ENCODE measurements at places on chromosomes 12 and 14.

DNA sequence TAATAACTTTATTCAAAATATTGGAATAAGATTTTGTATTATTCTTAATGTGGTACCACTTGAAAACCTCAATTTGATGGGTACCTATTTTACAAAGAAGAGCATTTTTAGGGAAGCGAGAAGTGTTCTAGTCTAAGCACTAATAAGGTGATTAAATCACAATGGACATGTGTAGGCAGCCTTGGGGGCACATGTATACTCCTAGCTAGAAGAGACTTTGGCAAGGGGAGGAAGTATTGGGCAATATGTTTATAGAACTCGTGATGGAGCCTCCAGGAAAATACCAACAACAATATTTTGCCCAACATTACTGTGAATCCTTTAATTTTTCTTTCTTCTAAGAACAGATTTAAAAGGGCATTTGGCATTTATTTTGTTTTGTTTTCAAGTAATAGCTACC lies 280.3 kb downstream of the ADAMTS20 start:
- no peak for DNase-seq
- peaks cover 1% of the 10 kb centered on the region for H3K4me1 ChIP-seq
- peak overlapping the region; percentile 38 for H3K4me3 ChIP-seq

- H3K27ac ChIP-seq, result no peak overlapping the region
- DNase-seq, result no peak
- H3K4me1 ChIP-seq, result no peaks in the 10 kb centered on the region
- H3K36me3 ChIP-seq, result no peaks in the 10 kb centered on the region
- no peak overlapping the region for H3K4me3 ChIP-seq
- peaks cover 31% of the 10 kb centered on the region for H3K27me3 ChIP-seq
These were observed 39.8 kb downstream of the DIO3 start for GRCh38 chr14:101600891-101601605.

DNA sequence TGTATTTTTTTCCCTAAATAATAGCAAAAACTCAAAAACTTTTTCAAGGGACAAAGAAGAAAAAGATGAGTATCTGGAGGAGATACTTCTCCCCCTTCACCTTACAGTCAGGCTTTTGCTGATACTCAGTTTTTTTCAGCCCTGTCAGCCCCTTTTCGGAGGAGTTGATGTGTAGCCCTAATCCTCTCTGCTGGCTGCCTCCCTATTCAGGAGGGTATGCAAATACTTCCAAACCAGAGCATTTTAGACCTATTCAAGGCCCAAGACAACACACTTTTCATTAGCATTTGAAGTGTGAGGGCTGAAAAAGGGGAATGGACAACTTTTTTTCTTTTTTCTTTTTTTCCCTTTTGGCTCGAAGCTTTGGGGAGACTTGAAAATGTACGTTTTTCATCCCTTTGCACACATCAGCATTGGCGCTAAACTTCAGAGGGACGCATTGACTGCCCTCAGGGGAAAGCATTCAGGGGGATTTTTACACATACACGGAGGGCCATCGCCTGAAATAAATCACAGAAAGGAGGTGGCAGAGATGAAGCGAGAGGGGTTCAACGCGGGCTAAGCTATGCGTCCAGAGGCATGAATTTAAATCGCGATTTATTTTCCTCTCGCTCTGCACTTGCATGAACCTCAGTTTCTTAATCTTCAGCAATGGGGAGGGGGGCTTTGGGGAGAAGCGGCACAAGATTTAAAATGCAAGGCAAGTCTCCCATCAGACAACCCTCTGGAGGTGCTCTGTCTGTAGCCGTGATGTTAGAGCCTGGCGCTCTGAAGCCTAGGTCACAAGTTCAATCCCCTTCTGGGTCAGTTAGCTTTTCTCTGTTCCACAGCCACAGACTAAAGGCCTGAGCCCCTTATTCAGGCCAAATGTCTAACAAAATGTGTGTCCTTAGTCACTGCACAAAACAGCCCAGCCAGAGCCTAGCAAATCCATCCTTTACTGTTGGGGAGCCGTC lies 86.3 kb downstream of the ASCL1 start:
- no peaks in the 10 kb centered on the region for H3K36me3 ChIP-seq
- no peaks in the 10 kb centered on the region for H3K27me3 ChIP-seq
- no peaks in the 10 kb centered on the region for H3K4me1 ChIP-seq
- no peak for DNase-seq

DNA sequence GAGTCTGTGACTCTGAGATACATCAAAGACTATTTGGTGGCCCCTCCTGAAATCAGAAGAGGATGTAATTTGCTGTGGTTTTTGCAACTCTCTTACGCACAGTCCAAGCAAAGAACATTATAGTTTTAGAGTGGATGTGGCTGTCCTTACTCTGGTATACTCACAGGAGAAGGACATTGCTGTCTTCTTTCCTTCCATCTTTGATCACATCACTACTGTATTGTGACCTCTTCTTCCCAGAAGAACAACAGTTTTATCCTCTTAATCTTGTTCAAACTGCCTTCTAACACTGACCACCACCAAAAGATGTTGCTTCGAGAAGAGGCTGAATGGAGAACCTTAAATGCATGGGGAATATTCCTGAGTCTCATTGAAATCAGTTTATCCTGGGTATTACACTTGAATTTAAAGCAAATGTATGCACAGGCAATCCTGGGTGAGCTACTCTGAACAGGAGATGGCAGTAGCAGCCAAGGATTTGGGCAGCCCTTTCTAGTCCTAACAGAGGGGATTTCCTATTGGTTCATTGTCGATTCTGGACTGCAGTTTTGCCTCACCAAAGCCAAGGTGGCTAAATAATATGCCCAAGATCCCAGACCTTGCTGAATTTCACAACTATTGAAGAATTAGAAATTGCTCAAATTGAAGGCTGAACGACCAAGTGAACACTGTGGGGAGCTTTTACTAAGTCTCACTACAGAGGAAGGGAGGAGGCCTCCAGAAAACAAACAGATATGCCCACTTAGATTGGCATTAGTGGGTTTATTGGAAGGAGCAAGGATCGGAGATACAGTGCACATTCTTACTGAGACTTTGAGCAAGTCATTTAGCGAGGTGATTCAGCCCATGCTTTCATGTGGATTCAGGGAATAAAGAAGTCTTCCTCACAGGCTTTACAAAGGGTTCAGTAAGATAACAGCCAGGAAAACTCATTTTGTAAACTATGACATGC lies 282.8 kb downstream of the PAWR start:
- peak overlapping the region; percentile 89 for H3K27ac ChIP-seq
- H3K36me3 ChIP-seq, result no peaks in the 10 kb centered on the region
- peaks cover 3% of the 10 kb centered on the region for H3K4me1 ChIP-seq
- H3K27me3 ChIP-seq, result no peaks in the 10 kb centered on the region
- peak; percentile 88 for DNase-seq

DNA sequence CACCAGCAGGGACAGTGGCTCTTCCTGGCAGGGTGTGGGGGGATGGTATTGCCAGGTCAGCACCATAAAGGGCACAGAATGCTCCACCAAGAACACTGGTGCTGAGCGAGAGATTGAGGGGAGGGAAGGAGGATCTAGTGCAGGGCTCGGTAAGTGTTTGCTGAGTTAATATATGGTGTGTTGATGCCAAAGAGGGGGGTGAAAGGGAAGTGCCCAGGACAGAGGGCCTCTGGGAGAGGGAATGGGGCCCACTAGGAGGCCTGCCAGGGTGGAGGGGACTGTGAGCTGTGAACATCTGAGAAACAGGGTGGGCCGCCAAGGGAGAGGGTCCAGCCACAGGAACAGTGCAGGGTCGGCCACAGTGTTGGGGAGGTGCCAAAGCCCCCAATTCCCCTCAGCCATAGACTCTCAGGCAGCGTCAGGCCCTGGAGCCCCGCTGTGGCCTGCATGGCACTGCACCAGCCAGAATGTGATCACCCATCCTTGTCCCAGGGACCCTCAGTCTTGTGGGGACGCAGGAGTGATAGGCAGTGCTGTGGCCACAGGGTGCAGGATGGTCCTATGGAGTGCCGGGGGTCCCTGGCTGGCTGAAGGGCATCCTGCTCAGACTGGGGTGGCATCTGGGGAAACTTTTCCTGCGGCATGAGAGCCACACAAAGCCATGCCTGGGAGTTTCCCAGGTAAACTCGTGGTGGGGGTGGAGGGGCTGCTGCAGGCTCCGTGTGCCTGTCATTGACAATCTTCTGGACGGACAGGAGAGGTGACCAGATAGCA lies 11.9 kb downstream of the RIN3 start:
- H3K27me3 ChIP-seq, result no peaks in the 10 kb centered on the region
- peaks cover 13% of the 10 kb centered on the region for H3K36me3 ChIP-seq
- no peak for DNase-seq
- H3K4me3 ChIP-seq, result no peak overlapping the region
- H3K27ac ChIP-seq, result no peak overlapping the region

DNA sequence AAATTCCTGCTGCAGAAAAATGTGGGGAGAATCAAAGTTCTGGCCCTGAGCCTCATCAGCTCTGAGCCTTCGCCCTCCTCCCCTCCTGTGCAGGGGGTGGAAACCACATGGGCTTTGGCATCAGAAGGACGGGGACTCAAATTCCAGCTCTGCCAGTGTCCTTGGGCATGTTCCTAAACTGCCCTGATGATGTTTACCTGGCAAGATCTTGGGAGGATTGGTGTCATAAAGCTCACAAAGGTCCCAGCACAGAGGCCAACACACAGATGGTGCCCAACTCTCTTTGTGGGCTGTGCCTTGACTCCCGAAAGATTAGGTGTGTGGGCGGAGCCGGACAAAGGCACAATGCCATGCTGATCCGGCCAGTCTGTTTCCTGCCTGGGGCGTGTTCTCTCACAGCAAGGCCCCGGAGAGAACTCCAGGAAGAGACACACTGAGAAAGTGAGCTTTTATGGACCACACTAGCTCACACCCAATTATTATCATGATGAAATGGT lies 20.5 kb upstream of the CLMN start:
- no peak for DNase-seq
- H3K27ac ChIP-seq, result no peak overlapping the region
- peaks cover 4% of the 10 kb centered on the region for H3K27me3 ChIP-seq
- H3K4me3 ChIP-seq, result no peak overlapping the region
- peaks cover 8% of the 10 kb centered on the region for H3K4me1 ChIP-seq

- no peaks in the 10 kb centered on the region for H3K36me3 ChIP-seq
- DNase-seq, result no peak
- H3K4me3 ChIP-seq, result no peak overlapping the region
- H3K4me1 ChIP-seq, result no peaks in the 10 kb centered on the region
- H3K27ac ChIP-seq, result no peak overlapping the region
These were observed 251.2 kb downstream of the C12orf42 start for GRCh38 chr12:103244596-103244995.

GRCh38 chr14:72563676-72564075 lies 330.2 kb downstream of the DPF3 start:
- no peak overlapping the region for H3K27ac ChIP-seq
- no peaks in the 10 kb centered on the region for H3K36me3 ChIP-seq
- H3K4me1 ChIP-seq, result peaks cover 9% of the 10 kb centered on the region
- H3K27me3 ChIP-seq, result no peaks in the 10 kb centered on the region
- no peak for DNase-seq

DNA sequence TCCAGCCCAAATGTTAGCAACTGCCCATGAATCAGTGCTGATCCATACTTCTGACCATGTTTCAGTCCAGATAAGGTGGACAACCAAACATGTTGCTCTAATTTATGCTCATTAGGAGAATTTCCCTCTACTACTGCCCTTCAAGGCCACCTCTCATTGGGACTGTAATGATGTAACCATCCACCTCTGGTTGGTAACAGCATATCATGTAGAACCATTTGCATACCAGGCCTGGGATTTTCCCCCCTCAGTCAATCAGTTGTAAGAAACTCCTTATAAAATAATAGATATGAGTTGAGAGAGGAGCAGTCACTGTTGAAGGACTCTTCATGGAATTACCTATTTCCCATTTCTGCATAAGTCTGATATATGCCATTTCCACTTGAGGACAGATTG lies 17.8 kb upstream of the YAF2 start:
- no peak overlapping the region for H3K27ac ChIP-seq
- DNase-seq, result no peak
- no peaks in the 10 kb centered on the region for H3K27me3 ChIP-seq
- no peaks in the 10 kb centered on the region for H3K36me3 ChIP-seq

GRCh38 chr12:88896958-88897357 lies 316.7 kb upstream of the KITLG start:
- no peaks in the 10 kb centered on the region for H3K27me3 ChIP-seq
- no peaks in the 10 kb centered on the region for H3K4me1 ChIP-seq
- H3K4me3 ChIP-seq, result no peak overlapping the region
- no peaks in the 10 kb centered on the region for H3K36me3 ChIP-seq

GRCh38 chr12:64650762-64651161 lies 40.5 kb downstream of the RASSF3 start:
- no peaks in the 10 kb centered on the region for H3K36me3 ChIP-seq
- peaks cover 4% of the 10 kb centered on the region for H3K4me1 ChIP-seq
- no peak overlapping the region for H3K4me3 ChIP-seq
- peak; percentile 57 for DNase-seq
- H3K27ac ChIP-seq, result no peak overlapping the region

GRCh38 chr12:31456562-31456961 lies 130.6 kb upstream of the SINHCAF start:
- H3K36me3 ChIP-seq, result peaks cover 23% of the 10 kb centered on the region
- no peak overlapping the region for H3K4me3 ChIP-seq
- H3K27ac ChIP-seq, result no peak overlapping the region

All from mesenchymal stem cell (in vitro differentiated cells and primary cell).